IPS DF 19.7 (cell line): ENCODE measurements at places on chromosomes 2 and 18.

DNA sequence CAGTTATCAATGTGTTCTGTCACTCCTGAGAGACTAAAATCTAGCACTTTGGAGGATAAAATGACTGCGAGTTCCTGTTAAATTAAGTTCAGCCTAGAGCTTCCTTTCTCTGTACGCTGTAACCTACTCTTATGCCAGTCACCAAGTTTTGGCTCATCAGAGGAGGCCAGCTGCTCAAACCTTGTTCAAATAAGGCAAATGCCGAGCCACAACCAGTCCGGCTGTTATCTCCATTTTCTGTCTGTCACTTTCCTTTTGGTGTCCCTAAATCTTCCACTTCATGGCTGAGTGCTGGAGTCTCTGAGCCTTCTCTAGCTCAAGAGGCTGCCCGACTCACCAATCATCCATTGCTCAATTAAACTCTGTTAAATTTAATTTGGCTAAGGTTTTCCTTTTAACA, 33.5 kb upstream of the PXDN start:
- DNase-seq, result no peak

DNA sequence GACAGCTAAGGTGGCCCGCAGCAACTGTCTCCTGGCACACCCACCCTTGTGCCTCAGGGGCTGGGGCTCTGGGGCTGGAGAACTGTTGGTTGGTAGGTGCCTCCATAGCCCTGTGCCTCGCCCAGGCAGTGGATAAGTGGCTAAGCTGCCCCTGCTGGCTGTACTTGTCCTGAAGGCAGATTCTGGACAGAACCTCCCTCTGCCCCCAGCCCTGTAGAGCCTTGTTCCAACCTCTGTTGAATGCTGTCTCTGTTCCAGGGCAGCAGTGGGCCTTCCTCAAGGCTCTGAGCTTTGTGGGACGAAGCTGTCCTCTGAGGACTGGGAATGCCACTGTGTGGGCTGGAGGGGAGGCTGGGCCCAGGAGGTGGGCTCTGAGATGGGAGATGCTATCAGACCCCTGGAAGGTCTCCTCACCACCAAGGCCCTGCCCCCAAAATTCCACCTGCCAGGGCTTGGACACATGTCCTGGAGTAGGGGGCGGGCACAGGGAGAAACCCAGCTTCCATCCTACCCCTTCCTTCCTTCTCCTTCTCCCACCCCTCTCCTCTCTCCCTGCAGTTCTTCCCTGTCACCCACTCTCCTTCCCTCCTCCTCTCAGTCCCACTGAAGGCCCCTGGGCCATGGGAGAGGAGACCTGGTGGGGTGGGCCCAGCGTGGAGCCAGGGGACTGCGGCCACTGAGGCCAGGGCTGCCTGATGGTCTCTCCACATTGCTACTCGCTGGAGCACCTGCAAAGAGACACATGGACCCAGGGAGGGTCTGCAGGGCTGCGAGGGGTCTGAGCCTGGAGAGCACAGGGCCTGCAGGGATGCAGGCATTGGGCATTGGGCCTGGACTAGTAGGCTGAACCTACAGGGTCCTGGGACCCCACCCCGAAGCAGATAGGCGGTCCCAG, 1.7 kb upstream of the PDCD1 start:
- DNase-seq, result no peak

DNA sequence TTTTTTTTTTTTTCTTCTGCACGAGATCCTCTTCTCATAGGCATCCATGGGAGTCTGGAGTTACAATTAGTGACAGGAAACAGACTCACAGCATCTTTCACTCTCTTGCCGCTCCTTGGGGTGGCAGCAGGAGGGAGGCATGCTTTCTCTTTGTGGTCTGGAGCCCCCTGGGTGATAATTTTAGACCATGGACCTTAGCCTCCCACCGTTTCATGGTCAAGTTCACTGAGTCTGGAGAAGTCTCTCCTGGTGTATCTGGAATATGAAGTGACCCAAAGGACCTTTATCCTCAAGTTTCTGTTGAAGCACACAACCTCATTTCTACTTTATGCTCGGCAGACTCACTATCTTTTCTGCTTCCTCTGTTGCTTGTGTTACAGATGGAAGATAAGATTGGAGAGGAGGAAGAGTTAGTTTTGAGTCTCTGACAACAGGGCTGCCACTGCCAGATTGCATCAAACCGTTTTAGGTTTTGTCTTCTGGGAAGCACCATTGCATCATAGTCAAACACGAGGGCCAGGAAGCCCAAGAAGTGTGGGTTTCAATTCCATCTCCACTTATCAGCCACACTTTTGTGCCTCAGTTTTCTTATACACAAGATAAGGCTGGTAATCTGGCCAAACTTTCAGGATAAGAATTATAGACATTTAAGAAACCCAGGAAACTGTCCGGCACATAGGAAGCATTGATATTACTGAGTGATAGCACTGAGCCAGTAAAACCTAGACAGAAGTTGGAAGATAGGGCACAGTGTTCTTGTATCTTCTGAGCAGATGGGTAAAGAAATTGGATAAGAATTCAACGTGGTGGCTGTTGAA, 62.3 kb downstream of the ADCYAP1 start:
- DNase-seq, result no peak

DNA sequence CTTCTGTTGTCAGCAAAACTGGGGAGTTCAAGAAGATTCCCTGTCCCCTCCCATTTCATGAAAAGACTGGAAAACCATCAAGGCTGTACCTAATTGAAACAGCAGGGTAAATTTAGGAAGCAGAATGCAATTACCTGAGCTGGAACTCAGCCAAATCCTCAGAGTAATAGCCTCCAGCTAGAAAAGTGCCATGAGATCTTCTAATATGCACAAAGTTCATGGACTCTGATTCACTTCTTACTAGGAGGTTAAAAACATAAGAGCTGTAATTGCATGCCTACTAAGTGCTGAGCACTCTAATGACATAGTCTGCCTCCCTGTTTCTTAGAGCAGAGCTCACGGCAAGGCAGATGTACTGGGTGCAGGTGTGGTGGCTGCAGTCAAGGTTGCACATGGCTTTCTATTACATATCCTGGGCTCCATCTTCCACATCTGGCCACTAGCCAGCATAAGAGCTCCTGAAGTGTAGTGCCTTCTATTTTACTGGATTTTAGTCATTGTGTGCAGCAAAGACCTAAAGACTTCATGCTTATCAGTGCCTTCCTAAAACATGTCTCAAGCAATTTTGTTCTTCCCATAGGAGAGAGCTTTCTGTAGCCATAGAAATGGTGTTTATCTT, 341.7 kb downstream of the PTPRM start:
- DNase-seq, result no peak

- no peak for DNase-seq
Measured at GRCh38 chr18:73646772-73647171, 500.9 kb downstream of the FBXO15 start.

GRCh38 chr2:219743548-219743947, 116.1 kb downstream of the SLC4A3 start:
- no peak for DNase-seq

DNA sequence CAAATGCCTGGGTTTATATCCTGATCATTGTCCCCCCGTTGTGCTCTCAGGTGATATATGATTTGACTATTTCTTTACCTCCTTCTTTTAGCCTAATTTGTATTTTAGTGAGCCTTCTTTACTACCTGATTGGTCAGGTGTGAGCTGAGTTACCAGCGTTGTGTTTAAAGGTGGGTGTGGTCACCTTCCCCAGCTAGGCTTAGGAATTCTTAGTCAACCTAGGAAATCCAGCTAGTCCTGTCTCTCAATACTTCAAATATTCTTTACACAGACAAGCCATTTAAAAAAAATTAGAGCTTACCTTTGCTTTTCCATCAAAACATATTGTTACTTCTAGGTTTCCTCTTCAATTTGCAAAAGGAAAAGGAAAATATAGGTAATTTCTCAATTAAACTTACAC, 30.2 kb downstream of the KYNU start:
- DNase-seq, result no peak

GRCh38 chr2:85221067-85221691, 88.0 kb downstream of the TCF7L1 start:
- DNase-seq, result no peak

GRCh38 chr2:196742685-196743084, 56.8 kb downstream of the GTF3C3 start:
- no peak for DNase-seq

- no peak for DNase-seq
Measured at GRCh38 chr2:9641641-9642040, 10.8 kb upstream of the YWHAQ start.

GRCh38 chr18:26356045-26356785, 130.0 kb downstream of the TAF4B start:
- DNase-seq, result no peak

- no peak for DNase-seq
Measured at GRCh38 chr2:64787698-64788097, 134.0 kb upstream of the SERTAD2 start.

- DNase-seq, result no peak
Measured at GRCh38 chr2:20625491-20626391, 25.2 kb downstream of the HS1BP3 start.

DNA sequence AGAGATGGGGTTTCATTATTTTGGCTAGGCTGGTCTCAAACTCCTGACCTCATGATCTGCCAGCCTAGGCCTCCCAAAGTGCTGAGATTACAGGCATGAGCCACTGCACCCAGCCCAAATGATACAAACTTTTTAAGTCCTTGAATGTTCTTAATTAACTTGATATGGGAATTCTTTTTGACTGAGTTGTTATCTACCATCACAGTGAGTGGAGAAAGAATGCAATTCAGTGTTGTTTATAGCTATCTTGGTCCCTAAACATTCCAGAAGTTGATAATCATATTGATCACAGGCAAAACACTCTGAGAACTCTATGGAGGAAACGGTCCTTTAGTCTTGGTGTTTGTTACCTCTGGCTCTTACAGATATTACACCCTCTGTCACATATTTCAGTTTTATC, 1072.5 kb downstream of the SUCLG1 start:
- DNase-seq, result no peak

DNA sequence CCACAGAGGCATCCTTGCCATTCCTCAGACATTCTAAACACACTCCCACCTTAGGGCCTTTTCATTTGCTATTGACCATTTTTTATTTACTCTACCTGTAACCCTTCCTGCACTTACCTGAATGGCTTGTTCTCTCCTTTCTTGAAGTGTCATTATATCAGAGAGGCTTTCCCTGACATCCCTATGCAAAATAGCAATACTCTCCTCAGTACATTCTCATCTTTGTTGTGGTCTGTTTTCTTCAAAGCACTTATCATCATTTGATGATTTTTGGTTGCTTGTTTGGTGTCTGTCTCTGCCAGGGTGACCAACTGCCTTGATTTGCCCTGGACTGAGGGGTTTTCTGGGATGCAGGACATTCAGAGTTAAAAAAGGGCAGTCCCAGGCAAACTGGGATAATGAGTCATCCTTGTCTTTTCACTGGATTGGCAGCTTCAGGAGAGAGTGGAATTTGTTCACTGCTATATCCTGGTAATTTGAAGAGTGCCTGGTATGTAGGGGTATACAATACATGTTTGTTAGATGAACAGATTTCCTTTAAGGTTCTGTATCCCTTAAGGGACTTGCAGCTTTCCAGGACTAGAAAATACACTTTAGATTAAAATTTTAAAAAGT, 102.4 kb downstream of the BABAM2 start:
- peak; percentile 23 for DNase-seq

DNA sequence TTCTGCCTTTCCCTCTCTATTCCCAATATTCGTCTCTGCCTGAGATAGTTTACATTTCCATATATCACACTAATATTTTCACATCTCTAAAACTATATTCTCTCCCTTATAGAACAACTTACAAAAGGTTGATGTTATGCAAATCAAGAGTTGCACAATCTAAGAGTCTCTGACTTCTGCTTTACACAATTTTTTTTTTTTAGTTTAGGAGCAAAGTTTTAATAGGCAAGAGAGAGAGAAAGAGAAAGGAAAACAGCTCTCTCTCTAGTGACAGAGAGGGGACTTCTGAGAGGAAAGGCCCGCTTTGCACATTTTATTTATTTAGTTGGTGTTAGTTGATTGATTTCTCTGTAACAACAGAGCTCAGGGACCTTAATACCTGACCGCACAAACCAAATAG, 380.2 kb downstream of the TXNL1 start:
- no peak for DNase-seq

- no peak for DNase-seq
Measured at GRCh38 chr2:30679426-30680088, 127.7 kb downstream of the CAPN13 start.

- DNase-seq, result no peak
Measured at GRCh38 chr2:173424886-173425285, 70.2 kb downstream of the CDCA7 start.

DNA sequence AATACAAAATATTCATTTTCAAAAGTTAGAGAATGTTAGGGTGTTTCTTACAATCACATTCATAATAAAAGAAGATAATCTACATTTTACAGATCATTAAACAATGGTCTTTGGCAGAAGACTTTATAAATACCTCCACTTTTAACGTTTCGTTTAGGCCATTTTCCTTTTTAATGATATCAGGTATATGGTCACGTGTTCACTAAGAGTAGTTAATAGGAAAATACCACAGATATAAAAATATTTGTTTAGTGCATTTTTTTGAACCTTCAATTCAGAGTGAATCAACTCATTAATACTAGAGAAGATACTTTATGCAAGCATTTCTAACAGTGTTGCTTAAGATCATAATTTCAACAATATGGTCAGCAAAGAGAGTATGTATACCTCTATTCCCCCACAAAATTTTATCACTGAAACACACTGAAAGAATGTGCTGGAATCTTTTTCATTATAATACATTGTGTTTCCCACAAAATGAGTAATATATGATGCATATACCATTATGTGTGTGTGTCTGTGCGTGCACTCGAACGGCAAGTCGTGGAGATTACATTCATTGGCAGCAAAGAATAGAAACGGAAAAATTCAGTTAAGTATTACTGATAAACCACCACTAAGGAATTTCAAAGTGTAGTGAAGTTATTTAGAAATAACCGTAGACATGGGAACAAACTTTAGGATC, 319.9 kb upstream of the THUMPD2 start:
- no peak for DNase-seq

GRCh38 chr2:218827701-218828476, 3.7 kb downstream of the PRKAG3 start:
- no peak for DNase-seq

- DNase-seq, result no peak
Measured at GRCh38 chr2:23158306-23158705, 226.7 kb upstream of the KLHL29 start.

GRCh38 chr2:127674241-127675209, 805 bp downstream of the LIMS2 start:
- DNase-seq, result no peak

- DNase-seq, result no peak
Measured at GRCh38 chr2:124836416-124836815, 811.3 kb downstream of the CNTNAP5 start.

GRCh38 chr18:57434536-57435494, at the start of gene ONECUT2:
Gene ONECUT2 (plus strand): TSS chr18:57435374. CDS start chr18:57435717, 343 bp downstream.
- DNase-seq, result no peak

DNA sequence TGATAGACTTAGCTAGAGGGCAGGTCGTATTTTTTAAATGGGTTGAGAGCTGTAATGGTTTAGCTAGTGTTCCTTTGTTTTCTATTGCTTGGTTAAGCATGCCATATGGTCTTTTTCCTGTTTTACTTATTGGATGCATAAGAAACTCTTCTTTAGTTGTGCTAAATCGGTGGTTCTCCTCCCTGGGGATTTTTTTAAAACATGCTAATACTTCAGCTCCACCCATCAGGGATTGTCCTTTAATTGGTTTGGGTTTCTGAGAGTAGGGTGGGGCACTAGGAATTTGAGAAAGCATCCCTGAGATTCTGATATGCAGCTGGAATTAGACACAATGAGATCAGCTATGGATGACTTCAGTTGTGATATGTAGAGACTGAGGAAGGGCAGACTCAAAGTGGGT, 497.2 kb downstream of the THSD7B start:
- peak; percentile 30 for DNase-seq
